CD4-positive, alpha-beta T cell treated with Interleukin-6 at 100 ng/mL for 8 hours (primary cell): ENCODE measurements at places on chromosomes 4 and X.
A peak's percentile ranks its signal among the peaks of the same experiment; 100 is the strongest.

- no peak for DNase-seq
Observed at GRCh38 chr4:120078216-120078615, 11.6 kb upstream of the MAD2L1 start.

- no peak for DNase-seq
Observed at GRCh38 chrX:65999563-66000148, 40.2 kb downstream of the VSIG4 start.

GRCh38 chrX:9835585-9836210, 49.5 kb downstream of the SHROOM2 start:
- no peak for DNase-seq

- DNase-seq, result no peak
Observed at GRCh38 chr4:71974681-71975080, 57.1 kb upstream of the NPFFR2 start.

GRCh38 chr4:53365121-53365485, 758 bp downstream of the SCFD2 start:
- DNase-seq, result no peak

GRCh38 chr4:48047421-48047844, 30.9 kb downstream of the NIPAL1 start:
- peak; percentile 53 for DNase-seq

DNA sequence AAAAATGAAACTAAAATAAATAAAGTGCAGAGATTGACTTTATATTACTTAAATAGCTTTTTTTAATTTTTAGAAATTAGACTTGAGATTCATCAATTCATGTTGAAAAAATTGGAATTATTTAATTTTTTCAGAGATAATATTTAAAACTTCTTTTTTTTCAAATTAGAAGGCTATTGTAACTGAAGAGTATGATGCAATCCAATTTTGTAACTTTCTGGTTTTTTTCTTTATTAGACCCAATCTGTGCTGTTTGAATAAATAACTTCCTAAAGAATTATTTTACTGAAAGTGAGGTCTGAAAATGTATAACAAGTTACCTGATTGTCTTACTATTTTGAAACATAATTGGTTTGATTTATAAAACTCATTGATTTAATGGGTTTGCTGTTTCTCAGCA, 200.9 kb downstream of the MAD2L1 start:
- DNase-seq, result no peak

DNA sequence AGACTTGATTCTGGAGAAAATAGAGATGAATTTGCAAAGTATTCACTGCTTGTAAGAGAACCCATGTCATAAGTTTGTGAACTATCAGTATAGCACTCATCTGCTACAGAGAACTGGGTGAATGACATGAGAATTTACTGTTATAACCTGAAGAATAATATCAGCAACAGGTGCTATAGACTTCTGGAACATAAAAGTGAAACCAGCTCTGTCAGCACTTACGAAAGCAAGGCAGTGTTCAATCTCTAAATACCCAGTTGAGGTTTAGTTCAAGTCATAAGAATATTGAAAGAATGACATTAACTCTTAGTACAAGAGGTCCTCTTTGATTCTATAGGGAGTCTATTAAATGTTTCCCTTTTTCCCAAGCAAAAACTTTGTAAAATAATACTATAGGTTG, 232.9 kb upstream of the ANKRD50 start:
- DNase-seq, result no peak

GRCh38 chrX:43087830-43088229, 309.9 kb upstream of the PPP1R2C start:
- no peak for DNase-seq

DNA sequence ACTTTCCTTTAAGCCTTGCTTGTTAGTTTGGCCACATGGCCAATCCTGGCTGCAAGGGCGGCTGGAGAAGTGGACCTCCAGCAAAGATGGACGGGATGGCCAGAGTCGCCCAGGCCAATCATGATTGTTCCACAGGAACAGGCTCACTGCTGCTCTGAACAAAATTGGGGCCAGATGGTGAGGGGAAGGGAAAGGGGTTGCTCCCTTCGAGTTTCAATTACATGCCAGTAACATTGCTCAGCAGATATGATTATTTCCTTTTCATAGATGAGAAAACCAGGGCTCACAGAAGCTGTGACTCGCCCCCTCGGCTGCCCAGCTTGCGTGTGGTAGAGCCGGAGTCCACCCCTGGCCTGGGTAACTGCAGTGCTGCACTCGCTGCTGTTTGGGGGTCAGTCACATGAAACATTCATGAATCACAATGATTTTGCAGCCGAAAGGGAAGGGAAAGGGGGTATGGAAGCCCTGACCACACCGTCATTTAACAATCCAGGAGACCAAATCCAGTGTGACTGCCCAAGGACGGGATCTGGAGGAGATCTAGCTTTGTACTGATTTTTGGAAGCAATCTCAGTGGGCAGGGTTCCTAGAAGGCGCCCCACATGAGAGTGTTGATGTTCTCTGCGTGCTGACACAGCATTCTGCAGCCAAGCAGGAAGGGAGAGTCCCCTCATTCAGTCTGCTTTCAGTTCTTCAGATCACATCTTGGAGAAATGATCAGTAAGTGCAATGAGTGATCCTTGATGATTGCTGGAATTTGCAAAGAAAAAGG, 77.3 kb upstream of the MSX1 start:
- no peak for DNase-seq

DNA sequence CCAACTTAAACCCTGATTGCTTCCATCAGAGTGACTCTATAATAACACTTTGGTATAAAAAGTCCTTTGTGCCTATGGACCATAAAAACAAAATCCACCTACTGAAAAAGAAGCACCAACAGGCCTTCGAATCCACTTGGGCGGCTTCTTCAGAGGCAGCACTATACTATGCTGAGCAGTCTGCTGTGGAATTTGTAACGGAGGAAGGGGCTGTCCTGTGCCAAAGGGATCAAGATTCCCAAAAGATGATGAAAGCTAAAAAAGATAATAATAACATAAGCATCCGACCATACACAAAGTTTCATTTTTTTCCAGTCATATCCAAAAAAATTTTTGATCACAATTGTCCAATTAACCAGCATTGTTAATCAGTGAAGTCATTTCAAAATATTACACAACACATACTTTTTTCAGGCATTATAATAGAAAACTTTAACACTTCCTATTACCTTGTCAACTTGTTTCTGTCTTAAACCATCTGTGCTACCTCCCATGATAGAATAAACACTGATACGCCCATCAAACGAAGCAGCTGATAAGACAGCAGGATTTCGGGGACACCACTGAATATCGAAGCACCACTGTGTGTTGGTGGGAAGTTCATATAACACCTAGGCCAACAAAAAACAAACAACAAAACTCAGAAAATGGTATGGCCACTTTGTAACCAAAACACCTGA, 24.1 kb downstream of the SEC31A start:
- no peak for DNase-seq

DNA sequence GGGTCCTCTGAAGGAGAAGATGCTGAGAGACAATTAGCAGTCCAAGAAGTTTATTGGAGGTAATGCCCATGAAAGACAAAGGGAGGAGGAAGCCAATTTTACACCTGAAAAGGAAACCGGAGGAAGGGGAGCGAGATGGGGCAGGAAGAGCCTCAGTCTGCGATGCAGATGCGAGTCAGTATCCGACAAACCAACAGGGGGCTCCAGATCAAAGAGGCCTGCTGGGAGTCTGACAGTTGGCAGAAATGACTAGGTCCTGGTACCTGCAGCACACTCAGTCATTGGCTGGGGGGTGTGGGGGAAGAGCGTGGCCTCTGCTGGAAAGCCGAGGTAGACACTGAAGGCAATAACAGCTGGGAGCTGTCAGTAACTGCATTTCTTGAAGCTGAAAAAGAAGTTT, 231.1 kb upstream of the CENPE start:
- no peak for DNase-seq

DNA sequence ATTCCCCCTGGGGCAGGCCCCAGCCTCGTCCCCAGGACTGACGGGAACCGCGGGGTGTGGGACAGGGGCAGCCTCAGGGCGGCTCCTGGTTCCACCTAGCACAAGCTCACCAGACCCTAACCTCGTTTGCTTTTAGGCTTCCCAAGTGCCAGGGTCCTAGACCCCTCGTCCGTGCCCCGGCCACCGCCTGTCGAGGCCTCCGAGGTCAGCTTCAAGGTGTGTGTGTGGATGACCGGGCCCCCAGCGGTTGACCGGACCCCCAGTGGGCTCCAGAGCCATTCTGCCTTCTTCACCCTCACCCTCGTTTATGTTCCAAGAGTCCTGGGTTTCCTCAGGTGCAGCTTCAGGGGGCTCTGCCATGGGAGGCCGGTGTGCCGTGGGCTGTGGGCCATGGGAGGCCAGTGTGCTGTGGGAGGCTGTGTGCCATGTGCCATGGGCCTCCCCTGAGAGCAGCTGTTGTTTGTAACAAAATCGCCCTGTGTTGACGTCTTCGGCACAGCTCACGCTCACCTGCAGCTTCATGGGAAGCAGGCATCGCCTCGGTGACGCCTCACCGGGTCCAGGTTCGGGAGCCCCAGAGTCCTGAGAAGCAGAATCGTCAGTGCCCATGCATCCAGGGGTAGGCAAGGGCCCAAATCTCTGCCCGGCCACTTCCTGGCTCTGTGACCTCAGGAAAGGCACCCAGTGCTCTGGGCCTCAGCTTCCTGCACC, 43.0 kb upstream of the HMX1 start:
- no peak for DNase-seq

- no peak for DNase-seq
Observed at GRCh38 chr4:41256131-41256739, 493 bp upstream of the UCHL1 start.

- DNase-seq, result no peak
Observed at GRCh38 chrX:104270916-104271512, 16.3 kb upstream of the ESX1 start.

GRCh38 chrX:134803060-134803459, 144.8 kb upstream of the PLAC1 start:
- no peak for DNase-seq

DNA sequence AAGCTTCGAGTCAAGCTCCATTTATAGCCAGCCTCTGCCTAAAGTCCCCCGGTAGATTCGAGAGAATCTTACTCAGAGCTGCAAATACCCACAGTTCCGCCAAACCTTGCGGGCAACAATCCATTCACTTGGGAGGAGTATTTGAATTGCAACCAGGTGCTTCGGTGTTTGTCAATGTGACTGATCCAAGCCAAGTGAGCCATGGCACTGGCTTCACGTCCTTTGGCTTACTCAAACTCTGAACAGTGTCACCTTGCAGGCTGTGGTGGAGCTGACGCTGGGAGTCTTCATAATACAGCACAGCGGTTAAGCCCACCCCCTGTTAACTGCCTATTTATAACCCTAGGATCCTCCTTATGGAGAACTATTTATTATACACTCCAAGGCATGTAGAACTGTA, 11.2 kb downstream of the CD40LG start:
- DNase-seq, result no peak
